ENCODE measurements at places on chromosomes 11 and 22.

- no peak for DNase-seq
Measured at GRCh38 chr22:46481386-46481785, 56.0 kb downstream of the CELSR1 start.

- no peak for DNase-seq
Measured at GRCh38 chr11:66322732-66323427, 6.0 kb upstream of the CD248 start.

- no peak for DNase-seq
Measured at GRCh38 chr11:8961401-8961800, 2.8 kb downstream of the TMEM9B start.

- no peak for DNase-seq
Measured at GRCh38 chr22:17638182-17638431, 450 bp upstream of the BCL2L13 start.

GRCh38 chr11:125124618-125124992, 13.2 kb upstream of the TMEM218 start:
- no peak for DNase-seq

DNA sequence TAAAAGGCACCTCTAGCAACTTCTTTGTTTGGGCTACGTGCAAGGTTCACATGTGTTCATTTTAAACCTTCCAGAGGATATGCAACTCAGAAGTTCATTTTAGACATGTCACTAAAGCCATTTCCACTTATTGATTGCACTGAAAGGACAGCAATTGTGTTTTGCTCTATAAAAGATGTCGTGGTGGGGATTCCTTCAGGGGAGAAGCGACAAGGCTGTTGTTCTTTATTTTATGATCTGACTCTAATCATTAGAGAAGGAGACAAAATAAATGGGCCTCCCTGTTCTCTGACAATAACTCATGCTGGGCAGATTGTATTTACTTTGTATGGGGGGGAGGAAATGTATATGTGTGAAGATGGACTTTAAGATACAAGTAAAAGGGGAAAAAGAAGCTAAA, 370.1 kb upstream of the ARHGAP42 start:
- no peak for DNase-seq

DNA sequence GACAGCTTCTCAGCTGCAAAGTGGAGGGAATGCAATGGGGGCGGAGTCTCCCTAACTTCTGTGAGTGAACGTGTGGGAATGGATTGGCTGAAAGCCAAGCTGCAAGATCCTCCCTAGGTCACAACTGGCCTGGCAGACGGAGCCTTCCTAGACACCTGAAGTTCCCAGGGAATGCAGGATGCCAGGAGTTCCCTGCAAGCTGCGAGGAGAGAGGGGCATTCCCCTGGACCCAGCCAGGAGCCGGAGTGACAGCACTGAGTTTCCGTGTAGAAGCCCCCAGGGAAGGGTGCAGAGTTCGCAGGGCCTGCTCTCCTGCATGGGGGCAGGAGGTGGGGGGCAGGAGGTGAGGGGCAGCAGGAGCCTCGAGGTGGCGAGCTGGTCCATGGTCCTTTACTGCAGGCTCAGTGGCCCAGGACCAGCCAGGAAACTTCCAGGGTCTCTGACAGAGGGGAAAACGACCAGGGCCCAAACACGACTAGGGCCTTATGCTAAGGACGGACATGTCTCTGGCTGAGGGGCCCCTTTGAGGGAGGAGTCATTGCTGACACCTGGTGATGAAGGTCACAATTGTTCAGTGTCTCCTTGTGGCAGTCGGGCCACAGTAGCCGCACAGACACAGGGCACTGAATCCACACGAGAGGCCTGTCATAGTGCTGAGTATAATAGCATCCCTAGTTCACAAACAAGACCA, 141.4 kb downstream of the FBXO7 start:
- DNase-seq, result no peak

DNA sequence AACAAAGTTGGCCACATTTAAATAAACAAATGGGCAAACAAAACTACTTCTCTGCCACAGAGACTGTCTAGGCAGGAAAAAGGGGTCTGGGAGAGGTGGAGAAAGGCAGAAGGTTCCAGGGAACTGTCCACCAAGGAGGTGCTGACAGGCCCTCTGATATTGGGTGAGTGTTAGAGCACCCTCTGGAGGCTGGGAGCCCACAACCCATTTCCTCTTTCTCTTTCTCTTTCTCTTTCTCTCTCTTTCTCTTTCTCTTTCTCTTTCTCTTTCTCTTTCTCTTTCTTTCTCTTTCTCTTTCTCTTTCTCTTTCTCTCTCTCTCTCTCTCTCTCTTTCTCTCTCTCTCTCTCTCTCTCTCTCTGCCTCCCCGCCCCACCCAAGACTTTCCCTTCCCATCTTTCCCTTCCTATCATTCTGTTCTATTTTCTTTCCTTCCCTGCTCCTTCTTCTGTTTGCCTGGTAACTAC, 912.8 kb downstream of the DLG2 start:
- no peak for DNase-seq

GRCh38 chr11:90134478-90135003, at the start of gene NAALAD2:
TSS of gene NAALAD2 (plus strand) at chr11:90134663. CDS start at chr11:90134759, 96 bp downstream.
- no peak for DNase-seq

GRCh38 chr11:13205486-13205885, 72.1 kb upstream of the BMAL1 start:
- DNase-seq, result no peak

DNA sequence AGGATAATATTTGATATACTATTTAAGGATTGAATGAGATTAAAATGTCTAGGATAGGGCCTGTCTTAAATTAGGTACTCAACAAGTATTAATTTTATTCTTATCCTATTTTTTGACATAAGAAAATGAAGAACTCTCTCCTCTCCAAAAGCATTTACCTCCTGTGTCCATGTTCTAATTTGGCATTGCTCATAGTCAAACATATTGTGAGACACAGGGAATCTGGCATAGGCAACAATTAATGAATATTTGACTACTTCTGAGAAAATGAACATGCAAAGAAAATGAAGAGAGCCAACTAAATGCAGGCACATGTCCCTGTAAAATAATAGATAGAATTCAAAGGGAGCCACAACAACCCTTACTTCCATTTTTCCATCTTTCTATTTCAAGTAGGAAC, 198.5 kb upstream of the C11orf87 start:
- DNase-seq, result no peak

DNA sequence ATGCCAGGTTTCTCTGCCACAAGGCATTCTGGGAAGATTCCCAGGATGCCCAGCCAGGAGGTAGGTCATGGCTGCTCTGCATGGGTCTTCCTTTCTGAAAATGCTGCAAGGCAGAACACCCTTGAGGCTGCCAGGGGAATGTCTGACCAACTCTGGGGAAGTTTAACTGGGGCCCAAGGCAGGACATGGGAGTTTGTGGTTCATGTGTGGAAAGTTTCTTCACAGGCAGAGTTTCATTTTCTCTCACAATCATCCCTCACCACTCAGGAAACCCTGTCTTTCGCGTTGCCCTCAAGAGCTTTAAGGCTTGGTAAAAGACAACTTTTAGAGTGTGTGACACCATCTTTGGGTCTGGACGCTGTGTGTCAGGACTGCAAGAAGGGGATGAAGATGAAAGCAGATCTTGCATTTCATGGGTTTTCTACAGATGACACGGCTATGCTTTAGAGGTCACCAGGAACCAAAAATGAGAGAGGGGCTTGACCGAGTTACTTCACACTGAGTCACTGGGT, 133.5 kb downstream of the CD44 start:
- DNase-seq, result peak; percentile 26

GRCh38 chr11:126764231-126764630, 236.3 kb downstream of the KIRREL3 start:
- DNase-seq, result no peak

DNA sequence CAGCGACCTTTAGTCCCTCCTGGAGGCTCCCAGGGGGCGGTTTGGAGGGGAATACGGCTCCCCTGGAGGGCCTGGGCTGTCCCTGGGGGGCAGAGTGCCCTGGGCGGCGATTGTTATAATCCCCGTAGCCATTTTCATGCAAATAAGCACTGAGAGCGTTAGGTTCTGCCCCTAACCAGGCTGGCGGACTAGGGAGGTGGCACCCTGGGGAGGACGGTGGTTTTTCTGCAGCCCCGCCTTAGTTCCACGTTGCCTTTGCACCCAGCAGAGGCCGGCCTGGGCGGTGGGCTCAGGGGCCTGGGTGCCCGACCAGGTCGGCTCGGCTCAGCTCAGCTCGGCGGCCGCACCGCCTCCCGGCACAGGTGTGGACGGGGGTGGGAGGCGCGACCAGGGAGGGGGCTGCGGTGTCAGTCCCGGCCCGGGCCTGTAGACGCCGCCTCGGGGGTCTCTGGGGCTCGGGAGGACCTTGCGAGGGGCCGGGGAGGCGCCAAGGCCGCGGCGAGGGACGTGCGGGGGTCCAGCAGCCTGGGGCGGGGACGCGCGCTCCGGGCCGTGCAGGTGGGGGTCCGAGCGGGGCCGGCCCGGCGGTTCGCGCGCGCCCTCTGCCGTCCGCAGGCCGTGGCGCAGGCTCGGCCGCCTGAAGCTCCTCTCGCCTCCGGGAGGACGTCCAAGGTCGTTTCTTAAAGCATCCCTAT, 2.3 kb upstream of the DUSP8 start:
- DNase-seq, result peak; percentile 59
